ENCODE measurements at places on chromosomes 11 and 22. TPM values are rescaled to one million over a fixed set of nuclear protein-coding genes. Genes with fewer than 3 reads are reported as not detected.

DNA sequence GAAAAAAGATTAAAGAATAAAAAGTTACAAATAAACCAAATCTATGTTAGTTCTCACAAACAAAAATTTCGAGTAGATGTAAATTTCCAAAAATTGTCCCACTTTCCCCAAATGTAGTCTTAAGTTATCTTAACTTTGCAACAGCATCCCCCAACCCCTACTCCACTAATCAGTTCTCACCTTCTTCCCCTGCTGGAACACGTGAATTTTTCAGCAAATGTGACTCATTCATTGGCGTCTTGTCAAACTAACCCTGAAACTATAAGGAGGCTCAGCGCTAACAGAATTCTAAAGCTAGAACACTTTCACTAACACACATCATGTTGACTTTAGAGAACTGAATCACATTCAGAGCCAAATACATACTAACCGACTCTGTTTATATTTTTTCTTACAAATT is 46.1 kb downstream of the PHF21A start:
- peaks cover 3% of the 10 kb centered on the region for H3K4me1 ChIP-seq
- peaks cover 3% of the 10 kb centered on the region for H3K36me3 ChIP-seq
- DNase-seq, result no peak
- H3K27me3 ChIP-seq, result no peaks in the 10 kb centered on the region
- no peak overlapping the region for H3K4me3 ChIP-seq

DNA sequence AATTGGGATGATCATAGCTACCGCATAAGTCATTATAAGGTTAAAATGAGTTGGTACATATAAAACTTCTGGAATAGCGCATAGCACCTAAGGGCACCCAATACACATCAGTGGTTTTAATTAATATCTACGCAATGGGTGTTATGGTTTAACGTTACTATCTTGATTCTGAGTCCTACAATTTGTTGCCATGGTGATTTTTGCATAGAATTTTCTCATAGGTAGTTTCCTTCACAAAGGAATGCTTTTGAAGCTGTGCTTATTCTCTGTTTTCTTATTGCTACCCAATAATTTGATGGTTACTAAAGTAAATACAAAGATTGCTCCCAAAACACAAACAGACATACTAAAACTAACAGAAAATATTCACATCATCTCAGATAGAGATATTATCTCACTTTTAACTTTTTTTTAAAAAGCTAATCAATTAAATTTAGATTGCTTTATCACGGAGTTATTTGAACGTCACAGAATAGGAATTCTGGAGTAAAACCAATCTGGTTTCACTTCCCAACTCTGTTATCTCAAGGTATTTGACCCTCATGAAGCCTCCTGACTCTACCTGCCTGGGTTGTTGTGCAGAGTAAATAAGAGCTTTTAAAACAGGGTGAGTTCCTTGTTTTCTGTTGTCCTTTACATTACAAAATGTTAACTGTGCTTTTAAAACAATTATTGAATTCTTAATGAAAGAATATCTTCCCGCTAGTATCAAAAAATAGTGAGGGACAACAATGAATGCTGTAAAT is 635.5 kb upstream of the CCDC90B start:
- H3K27me3 ChIP-seq, result no peaks in the 10 kb centered on the region
- DNase-seq, result no peak
- H3K27ac ChIP-seq, result no peak overlapping the region
- H3K36me3 ChIP-seq, result no peaks in the 10 kb centered on the region
- H3K4me1 ChIP-seq, result no peaks in the 10 kb centered on the region

GRCh38 chr22:44098966-44099530 is 74.9 kb downstream of the PARVB start:
- H3K4me1 ChIP-seq, result no peaks in the 10 kb centered on the region
- H3K27me3 ChIP-seq, result no peaks in the 10 kb centered on the region

DNA sequence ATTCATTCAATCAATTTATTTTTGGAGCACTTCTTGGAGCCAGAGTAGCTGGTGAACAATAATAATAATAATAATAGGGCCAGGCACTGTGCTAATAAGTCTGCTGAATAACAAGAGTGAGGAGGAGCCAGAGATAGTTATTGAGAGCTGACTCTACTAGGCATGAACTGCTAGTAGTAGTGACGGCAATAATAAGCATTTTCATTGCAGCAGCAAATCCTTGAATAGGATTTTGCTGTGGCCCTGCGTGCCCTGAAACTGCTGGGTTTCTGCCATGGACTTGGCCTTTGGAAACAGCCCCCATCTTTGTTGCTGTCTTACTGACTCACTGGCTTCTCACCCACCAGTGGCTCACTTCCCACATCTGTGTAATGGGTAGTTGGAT is 545.9 kb downstream of the MIAT start:
- DNase-seq, result no peak
- H3K27ac ChIP-seq, result no peak overlapping the region
- no peaks in the 10 kb centered on the region for H3K36me3 ChIP-seq
- H3K27me3 ChIP-seq, result no peaks in the 10 kb centered on the region
- H3K4me1 ChIP-seq, result no peaks in the 10 kb centered on the region
- H3K4me3 ChIP-seq, result no peak overlapping the region

DNA sequence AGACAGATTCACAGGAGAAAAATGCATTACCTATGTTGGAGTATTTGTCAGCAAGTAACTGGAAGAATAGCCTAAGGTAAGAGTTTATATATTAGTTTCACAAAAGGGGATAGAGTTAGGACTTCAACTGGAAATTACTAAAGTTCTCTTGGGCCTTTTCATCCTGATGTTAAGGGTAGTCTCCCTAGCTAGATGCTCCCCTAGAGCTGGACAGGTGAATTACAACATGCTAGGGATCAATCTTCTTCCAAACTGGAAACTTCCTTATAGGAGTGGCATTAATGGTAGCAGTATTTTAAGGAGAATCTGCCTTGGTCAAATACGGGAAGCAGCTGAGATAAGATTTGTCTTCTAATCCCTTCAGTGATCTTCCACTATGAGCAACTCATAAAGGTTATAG is 632.8 kb upstream of the RAG2 start:
- H3K36me3 ChIP-seq, result no peaks in the 10 kb centered on the region
- H3K27ac ChIP-seq, result no peak overlapping the region
- no peaks in the 10 kb centered on the region for H3K27me3 ChIP-seq
- no peak overlapping the region for H3K4me3 ChIP-seq
- no peaks in the 10 kb centered on the region for H3K4me1 ChIP-seq

- H3K27ac ChIP-seq, result no peak overlapping the region
- no peak overlapping the region for H3K4me3 ChIP-seq
- no peaks in the 10 kb centered on the region for H3K4me1 ChIP-seq
- H3K27me3 ChIP-seq, result no peaks in the 10 kb centered on the region
Measured at GRCh38 chr11:104151404-104152204, 12.3 kb downstream of the PDGFD start.

DNA sequence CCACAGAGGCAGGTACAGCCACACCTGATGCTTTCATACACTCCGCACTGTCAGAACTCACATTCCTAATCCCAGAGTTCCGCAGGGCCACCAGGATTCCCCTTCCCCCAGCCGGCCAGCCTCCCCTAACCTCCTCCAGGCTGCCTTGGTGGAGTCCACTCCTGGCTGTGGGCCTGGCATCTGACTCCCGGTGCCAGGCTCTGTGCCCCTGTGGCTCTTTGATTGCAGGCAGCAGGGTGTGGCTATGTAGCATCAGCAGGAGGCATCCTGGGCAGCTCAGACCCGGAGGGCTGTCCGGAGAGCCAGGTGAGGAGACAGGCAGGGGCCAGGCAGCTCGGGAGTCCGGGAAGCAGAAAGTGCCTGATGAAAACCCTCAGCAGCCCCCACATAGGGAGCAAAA is 1432.9 kb downstream of the BRD1 start:
- H3K36me3 ChIP-seq, result no peaks in the 10 kb centered on the region
- no peak overlapping the region for H3K4me3 ChIP-seq
- H3K27me3 ChIP-seq, result peaks cover 2% of the 10 kb centered on the region
- DNase-seq, result no peak
- H3K4me1 ChIP-seq, result no peaks in the 10 kb centered on the region

DNA sequence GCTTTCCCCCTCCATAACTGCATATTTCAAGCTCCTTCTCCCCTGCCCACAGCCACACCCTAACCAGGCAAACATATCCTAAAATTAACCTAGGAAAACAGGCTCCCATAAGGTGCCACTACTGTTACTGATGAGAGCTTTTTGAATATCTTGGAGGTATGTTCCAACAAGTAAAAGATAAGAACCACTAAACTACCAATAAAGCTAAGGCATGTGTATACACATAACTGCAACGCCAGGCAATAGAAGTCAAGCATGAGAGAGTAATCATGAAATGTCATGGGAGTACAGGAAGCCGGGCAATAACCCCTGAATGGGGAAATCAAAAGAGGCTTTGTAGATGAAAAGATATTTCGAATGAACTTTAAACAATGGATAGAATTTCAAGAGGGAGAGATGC is 9.3 kb downstream of the MMP13 start:
- no peaks in the 10 kb centered on the region for H3K4me1 ChIP-seq
- H3K27ac ChIP-seq, result no peak overlapping the region
- H3K27me3 ChIP-seq, result peaks cover 4% of the 10 kb centered on the region
- DNase-seq, result no peak
- no peaks in the 10 kb centered on the region for H3K36me3 ChIP-seq

- H3K27me3 ChIP-seq, result peaks cover 14% of the 10 kb centered on the region
- no peak overlapping the region for H3K4me3 ChIP-seq
- H3K27ac ChIP-seq, result no peak overlapping the region
- no peaks in the 10 kb centered on the region for H3K36me3 ChIP-seq
Measured at GRCh38 chr22:28894334-28894733, 11.0 kb downstream of the ZNRF3 start.

DNA sequence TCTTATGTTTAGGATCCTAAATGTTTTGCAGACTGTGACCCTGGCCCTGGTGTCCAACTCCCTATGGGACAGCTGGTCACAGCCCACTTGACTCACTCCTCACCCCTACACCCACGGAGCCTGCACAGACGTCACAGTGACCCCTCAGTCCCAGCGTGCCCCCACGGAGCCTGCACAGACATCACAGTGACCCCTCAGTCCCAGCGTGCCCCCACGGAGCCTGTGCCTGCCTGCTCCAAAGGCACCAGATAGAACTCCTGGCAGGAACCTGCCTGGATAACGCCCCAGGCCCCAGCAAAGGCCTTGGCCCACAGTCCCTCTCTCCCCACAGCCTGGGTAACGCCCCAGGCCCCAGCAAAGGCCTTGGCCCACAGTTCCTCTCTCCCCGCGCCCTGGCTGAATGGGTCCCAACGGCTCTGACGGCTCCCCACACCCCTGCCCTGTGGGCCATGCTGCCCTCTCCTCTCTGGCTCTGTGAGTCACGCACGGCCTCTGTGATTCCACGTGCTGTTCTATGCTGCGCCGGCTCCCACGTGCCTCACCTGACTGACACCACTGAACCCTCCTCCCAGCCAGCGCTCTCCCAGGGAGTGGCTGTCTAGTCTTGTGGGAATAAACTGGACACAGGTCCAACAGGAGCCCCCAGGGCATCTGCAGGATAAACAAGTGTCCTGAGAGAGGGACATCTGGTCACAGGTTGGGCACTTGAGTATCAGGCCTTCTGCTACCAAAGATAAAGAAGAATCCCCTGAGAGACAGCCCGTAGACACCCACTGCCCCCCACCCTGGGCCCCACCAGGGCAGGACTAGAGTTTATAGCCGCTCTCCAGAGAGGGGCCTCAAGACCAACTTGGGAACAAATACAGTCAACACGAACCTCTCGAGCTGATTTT is 250.3 kb downstream of the BRD1 start:
- DNase-seq, result no peak
- no peaks in the 10 kb centered on the region for H3K27me3 ChIP-seq
- no peaks in the 10 kb centered on the region for H3K4me1 ChIP-seq
- H3K36me3 ChIP-seq, result no peaks in the 10 kb centered on the region
- no peak overlapping the region for H3K27ac ChIP-seq
- no peak overlapping the region for H3K4me3 ChIP-seq

DNA sequence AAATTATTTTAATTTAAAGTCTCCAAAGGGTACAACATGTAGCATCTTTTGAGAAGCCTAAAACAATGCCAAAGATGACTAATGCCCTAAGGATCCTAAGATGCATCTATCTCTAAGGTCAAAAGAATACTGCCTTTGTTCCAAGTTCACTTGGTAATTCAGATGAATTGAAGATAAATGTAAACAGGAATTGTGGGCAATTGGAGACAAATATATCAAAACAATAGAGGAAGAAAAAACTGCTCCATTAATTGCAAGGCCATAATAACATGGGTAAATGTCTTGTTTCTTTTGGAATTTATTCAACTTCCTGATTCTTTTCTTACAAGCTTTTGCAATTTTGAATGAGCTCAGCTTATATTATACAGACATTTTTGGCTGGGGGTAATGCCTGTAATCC is 338.6 kb downstream of the TTC28 start:
- no peaks in the 10 kb centered on the region for H3K36me3 ChIP-seq
- peaks cover 6% of the 10 kb centered on the region for H3K27me3 ChIP-seq

DNA sequence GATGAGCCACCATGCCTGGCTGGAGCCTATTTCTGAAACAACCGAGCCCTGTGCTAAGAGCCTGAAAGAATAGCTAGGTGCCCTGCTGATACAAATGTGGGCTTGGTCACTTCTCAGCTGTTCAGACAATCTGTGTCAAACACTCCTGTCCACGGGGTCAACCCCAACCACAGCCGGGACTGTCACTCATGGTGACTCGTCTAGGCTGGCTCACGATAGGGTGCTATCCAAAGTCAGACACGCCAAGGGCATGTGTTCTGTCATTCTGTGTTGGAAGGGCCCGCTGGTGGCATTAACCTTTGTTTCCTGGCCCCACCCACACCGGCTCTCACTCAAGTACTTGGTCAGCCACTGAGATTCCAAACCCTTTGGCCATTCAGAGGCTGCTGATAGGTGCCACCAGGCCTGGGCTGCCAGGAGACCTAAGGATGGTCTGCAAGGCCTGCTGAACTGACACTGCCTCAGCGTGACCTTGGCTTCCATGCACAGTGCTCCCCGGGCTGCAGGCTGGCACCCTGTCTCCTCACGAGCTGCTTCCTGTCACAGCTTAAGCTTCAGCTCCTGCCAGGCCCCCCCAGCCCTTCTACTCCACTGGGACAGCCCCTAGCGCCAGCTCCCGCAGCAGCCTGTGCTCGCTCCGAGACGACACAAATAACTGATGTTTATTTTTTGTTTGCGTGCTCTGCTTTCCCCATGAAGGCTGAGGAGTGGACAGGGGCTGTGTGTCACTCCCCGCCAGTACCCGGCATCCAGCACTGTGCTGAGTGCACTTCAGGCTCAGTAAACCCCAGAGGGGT is 14.2 kb upstream of the CDC42BPG start:
- H3K4me3 ChIP-seq, result peak overlapping the region; percentile 78
- peak; percentile 77 for DNase-seq
- peaks cover 92% of the 10 kb centered on the region for H3K4me1 ChIP-seq
- no peaks in the 10 kb centered on the region for H3K27me3 ChIP-seq

- H3K36me3 ChIP-seq, result no peaks in the 10 kb centered on the region
- no peak overlapping the region for H3K4me3 ChIP-seq
- H3K4me1 ChIP-seq, result peaks cover 16% of the 10 kb centered on the region
- no peak for DNase-seq
- H3K27ac ChIP-seq, result no peak overlapping the region
- peaks cover 48% of the 10 kb centered on the region for H3K27me3 ChIP-seq
Measured at GRCh38 chr11:86801364-86801763, 1.0 kb downstream of the PRSS23 start.

Gene WEE1
- 75.1 TPM for total RNA-seq

Gene RIC3
- 7.8 TPM for total RNA-seq
